ENCODE measurements at places on chromosomes 4 and X. TPM values are rescaled to one million over a fixed set of nuclear protein-coding genes. Genes with fewer than 3 reads are reported as not detected.

The TCEAL8 gene
- 74.5 TPM for total RNA-seq

The OTC gene
- total RNA-seq: not detected

The CFAP47 gene
- not detected for total RNA-seq

The GYG2 gene
- total RNA-seq: under 0.01 TPM

The GATA1 gene
- total RNA-seq: not detected

The F11 gene
- total RNA-seq: not detected

The MAGEA10 gene
- total RNA-seq: not detected

The DCAF4L1 gene
- 0.19 TPM for total RNA-seq

The NAP1L3 gene
- total RNA-seq: 0.86 TPM

The ZNF157 gene
- total RNA-seq: not detected

The TRIM75 gene
- total RNA-seq: not detected

The ZNF732 gene
- total RNA-seq: 1.7 TPM

The ADH1B gene
- total RNA-seq: not detected

The MGARP gene
- 2.8 TPM for total RNA-seq

The PCGF3 gene
- 67.6 TPM for total RNA-seq

The GALNT7 gene
- 47.4 TPM for total RNA-seq

The PAGE5 gene
- not detected for total RNA-seq

The DGKK gene
- not detected for total RNA-seq

The ACE2 gene
- not detected for total RNA-seq

The RRH gene
- total RNA-seq: not detected

The SOWAHB gene
- not detected for total RNA-seq

The MAML3 gene
- total RNA-seq: 16.4 TPM

The RIBC1 gene
- not detected for total RNA-seq
